NCI-H1436 (cell line): ENCODE measurements at places on chromosomes 12 and 14.
A peak's percentile ranks its signal among the peaks of the same experiment; 100 is the strongest.

DNA sequence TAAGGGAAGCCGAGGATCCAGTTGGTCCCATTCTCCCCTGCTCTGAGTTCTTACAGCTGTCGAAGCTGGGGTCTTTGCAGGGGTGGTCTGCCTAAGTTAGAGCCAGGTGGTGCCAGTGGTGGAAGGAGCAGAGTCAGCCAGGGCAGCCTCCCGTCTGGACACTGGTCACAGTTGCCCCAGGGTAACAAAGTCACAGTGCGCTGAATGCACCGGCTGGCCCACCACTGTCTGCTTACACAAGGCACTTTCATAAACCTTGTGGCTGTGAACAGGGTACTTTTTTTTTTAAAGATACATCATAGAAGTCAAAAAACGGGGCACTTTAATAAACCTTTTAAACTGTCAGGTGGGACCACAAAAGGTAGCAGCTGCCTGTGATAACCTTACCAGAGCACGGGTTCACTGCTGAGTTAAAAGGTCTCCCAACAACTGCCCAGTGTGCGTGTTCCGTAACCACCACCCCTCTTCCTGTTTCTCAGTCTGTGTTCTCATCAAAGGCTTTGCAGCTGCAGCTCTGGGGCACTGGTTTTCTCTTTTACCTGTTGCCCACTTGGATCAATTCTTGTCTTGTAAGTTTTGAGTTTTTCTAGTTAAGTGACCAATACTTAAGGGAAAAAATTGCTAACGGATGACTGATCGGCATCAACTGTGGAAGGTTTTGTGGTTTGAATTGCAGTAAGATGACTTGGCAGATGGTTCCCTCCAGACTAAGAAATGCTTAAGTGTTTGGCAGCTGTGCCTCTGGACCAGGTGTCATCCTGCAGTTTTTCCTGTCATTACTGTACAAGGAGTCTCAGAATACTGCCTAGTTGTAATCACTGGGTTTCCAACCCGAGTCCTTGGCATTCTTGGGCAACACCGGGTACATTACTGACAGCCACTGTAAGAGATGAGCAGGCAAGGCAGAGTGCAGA lies 55.9 kb downstream of the DYNC1H1 start:
- no peak for DNase-seq

- DNase-seq: no peak
These were observed 2.9 kb downstream of the RND1 start for GRCh38 chr12:48862760-48863159.

DNA sequence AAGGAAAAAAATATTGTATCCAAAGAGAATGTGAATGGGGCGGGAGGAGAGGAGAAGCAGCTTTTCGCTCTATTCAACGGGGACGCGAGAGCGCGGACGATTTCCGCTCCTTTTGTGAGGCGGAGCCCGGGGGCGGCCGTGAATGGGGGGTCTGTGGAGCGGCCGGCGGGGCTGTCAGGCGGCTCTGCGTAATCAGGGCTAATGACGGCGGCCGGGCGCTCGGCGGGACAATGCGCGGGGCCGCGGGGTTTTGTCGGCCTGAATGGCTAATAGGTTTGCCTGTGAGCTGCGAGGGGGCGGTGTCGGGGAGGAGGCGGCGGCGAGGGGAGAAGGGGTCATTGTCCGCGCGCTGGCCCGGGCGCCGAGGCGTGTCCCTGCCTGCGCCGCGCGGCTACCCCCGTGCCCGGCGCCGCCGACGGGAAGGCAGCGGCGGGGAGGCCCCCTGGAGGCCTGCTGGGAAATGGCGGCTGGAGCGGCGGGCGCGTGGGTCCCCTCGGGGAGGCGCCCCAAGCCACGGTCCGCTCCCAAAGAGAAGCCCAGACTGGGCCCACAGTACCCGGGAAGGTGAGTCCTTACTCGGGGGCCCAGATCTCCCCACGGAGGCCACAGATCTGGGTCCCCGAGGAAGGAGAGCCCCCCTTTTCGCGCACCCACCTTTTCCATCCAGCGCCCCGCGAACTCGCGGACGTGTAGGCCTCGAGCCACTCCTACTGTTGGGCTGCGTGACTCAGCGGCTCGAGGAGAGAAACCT lies 6.0 kb downstream of the SIX6 start:
- DNase-seq: peak; percentile 48

DNA sequence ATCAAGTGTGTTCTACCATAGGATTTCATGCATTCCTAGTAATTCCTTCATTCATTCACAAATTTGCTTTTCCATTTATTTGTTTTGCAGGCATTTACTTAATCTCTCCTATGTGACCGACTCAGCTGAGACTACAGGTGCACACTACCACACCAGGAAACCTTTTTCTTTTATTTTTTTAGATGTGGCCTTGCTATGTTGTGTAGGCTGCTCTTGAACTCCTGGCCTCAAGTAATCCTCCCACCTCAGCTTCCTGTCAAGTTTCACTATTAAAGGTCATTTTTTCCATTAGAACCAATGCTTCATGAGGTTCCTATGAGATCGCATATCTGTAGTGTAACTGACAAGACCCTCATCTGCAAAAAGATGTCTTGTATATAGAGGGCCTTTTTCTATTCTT lies 1218.7 kb downstream of the VRK1 start:
- no peak for DNase-seq

DNA sequence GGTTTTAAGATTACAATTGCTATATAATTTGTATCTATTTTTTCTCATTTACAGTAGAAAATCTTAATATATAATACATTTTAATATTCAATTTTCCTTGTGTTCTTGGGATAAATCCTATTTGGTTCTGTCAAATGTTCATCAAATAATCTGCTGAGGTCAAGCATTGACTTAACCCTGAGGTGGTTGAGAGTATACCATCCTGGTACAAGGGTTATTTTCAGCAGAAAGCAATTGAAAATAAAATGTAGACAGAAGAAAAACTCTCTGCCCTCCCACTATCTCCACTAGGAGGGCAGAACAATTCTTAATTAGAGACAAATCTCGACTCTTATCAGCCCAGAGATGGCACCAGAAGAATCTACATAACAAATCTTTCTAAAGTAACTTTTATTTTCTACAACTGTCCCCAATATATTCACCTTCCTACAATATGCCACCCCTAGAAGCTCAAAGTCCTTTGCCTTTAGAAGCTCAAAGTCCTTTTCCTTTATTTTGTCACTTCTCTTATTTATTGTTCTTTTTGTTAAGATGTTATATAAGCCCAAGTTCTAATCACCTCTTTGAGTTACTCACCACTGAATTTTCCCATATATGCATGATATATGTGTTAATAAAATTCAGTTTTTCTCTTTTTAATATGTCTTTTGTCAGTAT lies 57.9 kb upstream of the ERGIC2 start:
- DNase-seq: no peak

DNA sequence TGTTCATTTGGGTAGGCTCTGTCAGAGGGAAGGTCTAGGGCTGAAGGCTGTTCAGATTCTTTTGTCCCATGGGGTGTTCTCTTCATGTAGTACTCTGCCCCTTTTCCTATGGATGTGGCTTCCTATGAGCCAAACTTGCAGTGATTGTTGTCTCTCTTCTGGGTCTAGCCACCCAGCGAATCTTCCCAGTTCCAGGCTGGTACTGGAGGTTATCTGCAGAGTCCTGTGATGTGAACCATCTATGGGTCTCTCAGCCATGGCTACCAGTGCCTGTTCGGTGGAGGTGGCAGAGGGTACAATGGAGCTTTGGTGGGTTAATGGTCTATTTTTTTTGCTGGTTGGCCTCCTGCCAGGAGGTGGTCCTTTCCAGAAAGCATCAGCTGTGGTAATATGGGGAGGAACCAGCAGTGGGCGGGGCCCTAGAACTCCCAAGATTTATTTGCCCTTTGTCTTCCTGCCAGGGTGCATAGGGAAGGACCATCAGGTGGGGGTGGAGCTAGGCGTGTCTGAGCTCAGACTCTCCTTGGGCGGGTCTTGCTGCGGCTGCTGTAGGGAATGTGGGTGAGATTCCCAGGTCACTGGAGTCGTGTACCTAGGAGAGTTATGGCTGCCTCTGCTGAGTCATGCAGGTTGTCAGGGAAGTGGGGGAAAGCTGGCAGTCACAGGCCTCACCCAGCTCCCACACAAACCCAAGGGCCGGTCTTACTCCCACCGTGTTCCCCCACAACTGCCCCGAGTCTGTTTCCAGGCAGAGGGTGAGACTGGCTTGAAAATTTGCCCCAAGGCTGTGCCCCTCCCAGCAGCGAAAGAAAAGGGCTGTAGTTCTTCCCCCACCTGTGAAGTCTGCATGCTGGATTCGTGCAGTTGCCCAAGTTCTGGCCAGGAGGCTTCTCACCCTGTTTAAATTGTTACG lies 17.5 kb downstream of the MTRFR start:
- peak; percentile 54 for DNase-seq

DNA sequence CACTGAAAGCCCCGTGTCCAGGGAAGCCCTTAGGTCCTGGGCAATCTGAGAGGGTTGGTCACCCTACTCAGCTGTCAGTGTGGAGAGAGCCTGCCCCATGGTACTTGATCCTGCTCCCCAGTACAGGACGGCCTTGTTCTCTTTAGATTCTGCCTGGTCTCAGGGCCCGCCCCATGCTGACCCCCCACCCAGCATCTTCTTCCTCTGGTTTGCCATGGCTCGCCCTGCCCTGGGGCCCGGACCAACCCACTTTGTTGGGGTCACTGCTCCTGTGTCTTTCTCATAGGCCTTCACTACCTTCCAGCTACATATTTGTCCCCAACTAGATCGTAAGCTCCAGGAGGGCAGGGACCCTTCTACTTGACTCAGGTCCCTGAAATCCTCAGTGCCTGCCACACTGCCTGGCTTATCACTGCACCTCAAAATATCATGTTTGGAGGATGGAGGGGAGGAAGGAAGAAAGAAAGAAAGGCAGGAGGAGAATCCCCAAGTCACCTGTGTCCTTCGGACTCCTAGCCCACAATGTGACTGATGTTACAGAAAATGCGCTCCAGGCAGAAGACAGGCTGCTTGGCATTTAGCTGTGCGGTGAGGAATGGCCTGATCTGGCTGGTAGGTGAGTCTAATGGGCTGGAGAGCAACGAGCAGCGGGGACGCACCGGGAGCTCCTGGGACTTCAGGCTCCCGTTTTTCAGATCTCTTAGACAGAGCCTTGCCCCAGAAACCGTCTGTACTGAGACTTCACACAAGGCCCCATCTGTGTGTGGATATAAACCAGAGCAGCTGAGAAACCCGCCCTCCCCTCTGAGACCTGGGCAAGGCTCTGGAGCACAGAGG lies 66.1 kb downstream of the C14orf132 start:
- no peak for DNase-seq

- DNase-seq: no peak
These were observed 173.2 kb downstream of the SLC35F4 start for GRCh38 chr14:57692671-57693070.

GRCh38 chr14:55111122-55111708 lies 17.8 kb upstream of the LGALS3 start:
- no peak for DNase-seq
